ENCODE measurements at places on chromosomes 6 and 20.

GRCh38 chr6:115766745-115767462 is 293.8 kb downstream of the FRK start:
- no peak for DNase-seq

- DNase-seq = no peak
Measured at GRCh38 chr20:24580855-24581254, 111.4 kb downstream of the SYNDIG1 start.

- no peak for DNase-seq
Measured at GRCh38 chr6:168441434-168442391, 729 bp downstream of the SMOC2 start.

DNA sequence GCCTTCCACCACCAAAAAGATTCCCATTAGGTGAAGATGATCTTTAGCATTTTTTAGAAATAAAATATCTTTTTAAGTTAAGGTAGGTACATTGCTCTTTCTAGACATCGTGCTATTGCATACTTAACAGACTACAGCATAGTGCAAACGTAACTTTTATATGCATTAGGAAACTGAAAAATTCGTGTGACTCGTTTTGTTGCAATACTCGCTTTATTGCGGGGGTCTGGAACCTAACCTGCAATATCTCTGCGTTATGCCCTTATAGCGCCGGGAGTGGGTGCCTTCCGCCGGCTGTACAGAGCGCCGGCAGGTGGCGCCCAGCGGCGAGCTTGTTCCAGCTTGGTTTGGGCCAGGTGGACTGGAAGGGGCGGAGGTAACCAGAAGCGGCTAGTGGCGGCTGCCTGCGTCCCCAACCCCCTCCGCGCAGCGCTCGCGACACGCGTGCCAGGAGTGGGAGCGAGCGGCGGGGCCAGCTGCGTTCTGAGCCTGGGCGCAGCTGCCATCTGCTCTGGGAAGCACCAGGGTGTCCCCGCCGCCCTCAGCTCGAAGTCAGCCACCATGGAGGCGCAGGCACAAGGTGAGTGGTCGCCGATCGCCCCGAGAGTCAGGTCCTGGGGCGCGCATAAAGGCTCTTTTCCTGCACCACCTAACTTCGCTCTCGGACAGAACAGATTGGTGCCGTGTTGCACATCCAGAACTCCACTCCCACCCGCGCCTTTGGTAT is at the start of gene TPD52L1:
Gene TPD52L1, plus strand, starts transcription at position 383 of the 727 bp plus-strand sequence. Its CDS starts 179 bp downstream, at position 562.
- peak; percentile 73 for DNase-seq

- DNase-seq = no peak
Measured at GRCh38 chr6:96610019-96610418, 47.1 kb downstream of the FHL5 start.

- no peak for DNase-seq
Measured at GRCh38 chr6:150409576-150410066, 40.8 kb downstream of the IYD start.

- no peak for DNase-seq
Measured at GRCh38 chr6:135871296-135871695, 19.8 kb downstream of the PDE7B start.

DNA sequence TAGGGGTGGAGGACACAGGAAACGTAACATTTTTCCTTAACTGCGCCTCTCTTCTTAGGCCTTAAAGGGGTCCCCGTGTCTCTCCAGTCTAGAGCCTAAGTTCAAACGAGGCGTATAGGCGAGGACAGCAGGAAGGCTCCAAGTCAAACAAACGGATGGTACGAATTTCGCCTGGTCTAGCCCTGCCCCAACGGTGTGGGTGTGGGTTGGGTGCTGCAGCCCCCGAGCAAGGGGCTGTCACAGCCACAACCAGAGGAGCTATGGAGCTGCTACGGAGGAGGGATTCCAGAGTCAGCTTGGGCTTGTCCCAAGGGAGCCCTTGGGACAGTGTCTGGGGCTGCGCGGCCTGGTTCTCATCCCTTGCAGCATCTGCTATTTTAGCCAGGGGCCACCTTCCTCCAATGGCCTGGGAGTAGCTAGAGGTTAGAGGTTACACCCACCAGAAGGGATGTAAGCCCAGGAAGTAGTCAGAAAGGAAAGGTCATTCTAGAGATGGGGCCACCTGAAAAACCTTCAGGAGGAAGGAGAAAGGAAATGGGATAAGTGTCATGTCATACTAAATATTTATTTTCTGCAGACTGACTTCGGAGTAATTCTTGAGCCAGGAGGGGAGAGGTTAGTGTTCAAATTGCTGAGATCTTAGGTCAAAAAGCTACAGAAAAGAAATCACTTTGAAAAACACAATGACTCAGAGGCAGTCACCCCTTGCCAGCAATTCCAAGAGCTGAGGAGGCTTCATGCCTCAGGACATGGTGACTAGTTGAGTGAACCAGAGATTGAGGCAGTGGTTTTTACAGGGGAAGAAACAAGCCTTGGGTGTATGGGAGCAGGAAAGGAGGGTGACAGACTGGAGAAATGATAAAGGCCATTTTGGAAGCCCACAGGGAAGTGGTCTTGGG is 21.7 kb downstream of the VPS52 start:
- no peak for DNase-seq

- DNase-seq = no peak
Measured at GRCh38 chr6:160457823-160458222, 109.6 kb downstream of the SLC22A3 start.

DNA sequence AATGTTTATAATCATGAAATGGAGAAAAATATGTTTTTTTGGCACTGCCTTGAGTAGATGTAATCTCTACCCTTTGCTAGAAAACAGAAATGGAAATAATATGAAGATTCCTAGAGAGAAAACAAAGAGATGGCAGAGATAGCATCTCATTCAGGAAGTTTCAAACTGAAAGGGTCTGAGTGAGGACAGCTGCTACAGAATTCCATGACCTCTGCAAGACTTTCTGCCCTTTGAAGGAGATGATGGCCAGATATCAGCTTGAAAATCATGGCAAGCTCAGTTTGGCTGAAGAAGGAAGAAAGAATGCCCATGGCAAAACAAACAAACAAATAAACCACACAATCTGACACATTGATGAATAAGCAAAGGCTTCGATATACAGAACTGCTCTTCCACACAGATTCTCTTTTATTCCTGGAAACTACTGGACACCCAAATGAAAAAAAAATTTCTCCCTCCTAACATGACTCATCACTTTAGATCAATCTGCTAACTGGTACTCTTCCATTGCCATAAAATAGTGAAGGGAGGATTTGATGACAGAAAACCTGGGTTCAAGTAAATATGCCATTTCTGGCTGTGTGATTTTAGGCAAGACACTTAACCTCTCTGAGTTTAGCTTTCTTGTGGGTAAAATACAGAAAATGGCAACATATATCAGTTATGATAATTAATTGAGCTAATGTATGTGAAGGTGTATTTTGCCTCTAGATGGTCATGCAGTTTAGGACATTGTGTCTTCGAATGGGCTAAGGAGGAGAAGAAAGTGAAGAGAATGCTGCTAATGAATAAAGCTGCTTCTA is 105.9 kb upstream of the SPACA1 start:
- no peak for DNase-seq

DNA sequence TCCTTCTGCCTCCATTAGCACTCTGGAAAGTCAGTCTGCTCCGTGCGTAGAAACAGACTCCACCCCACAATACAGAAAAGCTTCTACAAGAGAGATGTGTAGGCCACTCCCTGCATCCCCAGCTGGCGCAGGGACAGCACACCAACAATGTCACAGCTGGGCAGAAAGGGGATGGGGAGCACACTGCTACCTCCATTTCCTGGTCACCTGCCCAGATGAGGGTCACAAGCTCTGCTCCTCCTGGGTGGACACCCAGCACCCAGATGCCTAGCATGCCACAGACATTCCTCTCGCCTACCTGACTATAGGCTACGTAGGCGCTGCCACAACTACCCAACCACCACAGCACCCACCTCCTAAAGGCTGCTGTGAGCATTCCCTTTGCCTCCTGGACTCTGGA is 12.2 kb downstream of the BEND3 start:
- no peak for DNase-seq

- no peak for DNase-seq
Measured at GRCh38 chr20:37270576-37271420, 9.2 kb upstream of the GHRH start.

DNA sequence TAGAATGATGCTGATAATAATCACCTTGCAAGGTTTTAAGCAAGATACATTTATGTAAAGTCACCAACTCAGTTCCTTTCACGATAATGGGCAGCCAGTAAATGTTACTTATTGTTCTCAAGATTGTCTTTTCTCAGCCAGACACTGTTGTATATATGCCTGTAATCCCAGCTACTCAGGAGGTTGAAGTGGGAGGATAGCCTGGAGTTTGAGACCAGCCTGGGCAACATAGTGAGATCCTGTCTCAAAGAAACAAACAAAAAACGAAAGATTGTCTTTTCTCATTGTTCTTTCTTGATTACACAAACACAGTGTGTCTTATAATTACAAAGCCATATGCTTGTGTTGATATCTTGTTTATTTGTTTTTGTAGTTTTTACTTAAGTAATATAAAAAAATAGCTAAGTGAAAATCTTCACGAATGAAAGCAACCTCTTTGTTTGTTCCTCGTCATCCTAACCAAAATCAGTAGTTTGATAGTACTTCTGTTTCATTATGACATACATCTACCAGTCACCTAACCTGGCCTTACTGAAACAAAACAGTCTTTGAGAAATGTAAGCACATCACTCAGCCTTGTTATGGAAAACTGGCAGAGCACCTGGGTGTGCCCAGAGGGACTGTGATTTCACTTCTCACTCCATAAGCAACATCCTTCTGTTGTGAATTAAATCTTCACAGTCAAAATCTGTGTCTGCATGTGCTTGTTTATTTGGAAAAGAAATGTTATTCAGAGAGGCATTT is 436.2 kb upstream of the SOX4 start:
- no peak for DNase-seq

DNA sequence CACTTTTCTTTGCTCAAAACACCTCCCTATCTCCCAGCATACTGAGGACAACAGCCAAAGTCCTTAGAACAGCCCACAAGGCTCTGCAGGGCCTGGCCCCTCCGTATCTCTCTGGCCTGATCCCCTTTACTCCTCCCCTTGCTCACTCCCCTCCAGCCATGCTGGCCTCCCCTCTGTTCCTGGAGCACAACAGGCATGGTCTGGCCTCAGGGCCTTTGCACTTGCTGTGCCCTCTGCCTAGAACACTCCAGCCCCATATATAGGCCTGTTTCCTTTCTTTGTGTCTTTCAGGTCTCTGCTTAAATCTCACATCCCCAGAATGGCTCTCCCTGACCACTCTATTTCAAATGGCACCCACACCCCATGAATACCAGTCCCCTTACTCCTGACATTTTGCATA is 62.7 kb downstream of the KCNB1 start:
- DNase-seq = no peak

DNA sequence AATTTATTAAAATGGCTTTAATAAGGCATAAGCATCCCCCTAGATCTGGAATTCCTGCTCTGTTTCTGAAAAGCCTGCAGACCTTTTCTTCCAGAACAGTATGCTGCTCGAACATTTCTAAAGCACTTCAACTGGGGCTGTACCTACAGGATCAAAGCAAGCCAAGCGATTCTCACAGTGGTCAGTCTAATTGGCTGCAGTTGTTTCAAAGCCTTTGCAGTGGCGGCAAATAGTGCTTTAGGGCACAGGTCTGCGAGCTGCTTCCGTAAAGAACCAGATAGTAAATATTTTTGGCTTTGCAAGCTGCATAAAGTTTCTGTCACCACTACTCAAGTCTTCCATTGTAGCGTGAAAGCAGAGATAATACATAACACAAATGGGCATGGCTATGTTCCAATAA is 88.9 kb upstream of the FBXL4 start:
- DNase-seq = no peak

DNA sequence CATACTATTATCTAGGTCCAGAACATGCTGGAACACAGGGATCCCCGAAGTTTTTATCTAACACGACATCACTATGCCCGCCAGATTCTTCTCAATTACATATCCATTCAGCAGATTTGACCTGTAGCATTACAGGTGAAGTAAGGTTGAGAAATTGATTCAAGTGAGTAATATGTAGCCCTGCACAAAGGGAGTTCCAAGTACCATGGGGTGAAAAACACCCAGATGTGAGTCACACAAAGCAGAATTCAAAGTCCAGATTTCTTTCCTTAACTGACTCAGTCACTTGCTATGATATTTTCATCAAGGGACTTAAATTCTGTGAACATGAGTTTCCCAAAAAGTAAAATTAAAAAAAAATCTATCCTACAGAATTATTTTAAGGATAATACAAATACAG is 655.4 kb upstream of the PTCHD4 start:
- no peak for DNase-seq

GRCh38 chr6:151443911-151444621 is 7.9 kb downstream of the RMND1 start:
- no peak for DNase-seq

GRCh38 chr6:73556836-73557235 is 36.0 kb upstream of the EEF1A1 start:
- DNase-seq = no peak

GRCh38 chr6:24951811-24952299 is 16.1 kb upstream of the RIPOR2 start:
- no peak for DNase-seq

DNA sequence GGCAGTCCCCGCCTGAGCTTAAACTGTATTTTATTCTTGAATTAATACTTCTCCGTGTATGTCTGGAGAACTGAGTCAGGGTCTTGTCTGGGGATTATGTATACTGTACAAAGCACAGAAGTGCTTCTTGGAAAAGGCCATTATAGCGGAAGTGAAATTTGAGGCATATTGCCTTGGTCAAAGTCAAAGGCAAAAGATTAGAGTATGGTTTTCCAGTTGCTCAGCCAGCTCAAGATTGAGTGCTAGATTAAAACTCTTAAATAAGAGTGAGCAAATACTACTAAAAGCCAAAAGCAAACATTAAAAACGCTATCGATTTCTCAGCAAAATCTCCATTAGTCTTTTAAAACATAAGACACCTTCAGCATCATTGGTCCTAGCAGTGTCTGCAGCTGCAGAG is 207.7 kb upstream of the MAN1A1 start:
- DNase-seq = no peak

GRCh38 chr20:63711085-63711645 is 3.3 kb downstream of the ZGPAT start:
- DNase-seq = no peak

GRCh38 chr6:2528156-2528555 is 222.6 kb downstream of the MYLK4 start:
- DNase-seq = no peak

- DNase-seq = no peak
Measured at GRCh38 chr6:45614488-45615285, 237.0 kb upstream of the SUPT3H start.

DNA sequence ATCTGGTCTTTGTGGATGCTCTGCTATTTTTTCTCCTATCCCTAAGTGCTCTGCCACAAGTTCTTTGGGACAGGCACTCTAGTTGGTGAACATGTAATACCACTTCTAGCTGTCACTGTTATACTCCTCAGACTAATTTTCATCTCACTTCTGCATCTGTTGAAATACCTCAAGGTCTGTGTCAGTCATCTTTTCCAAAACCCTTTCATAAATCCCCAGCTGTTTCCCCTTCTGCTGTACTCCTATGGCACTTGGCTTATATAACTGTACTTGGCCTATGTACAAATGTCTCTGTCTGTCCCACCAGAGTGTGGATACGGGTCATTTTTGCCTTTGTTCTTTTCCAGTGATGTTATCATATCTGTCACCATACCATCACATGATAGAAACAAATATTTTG is 124.2 kb downstream of the FHL5 start:
- no peak for DNase-seq
